Spinal cord (tissue), 10 donors: ENCODE measurements at places on chromosomes 13 and 19. TPM values are rescaled to one million over a fixed set of nuclear protein-coding genes. Genes with fewer than 3 reads are reported as not detected.

DNA sequence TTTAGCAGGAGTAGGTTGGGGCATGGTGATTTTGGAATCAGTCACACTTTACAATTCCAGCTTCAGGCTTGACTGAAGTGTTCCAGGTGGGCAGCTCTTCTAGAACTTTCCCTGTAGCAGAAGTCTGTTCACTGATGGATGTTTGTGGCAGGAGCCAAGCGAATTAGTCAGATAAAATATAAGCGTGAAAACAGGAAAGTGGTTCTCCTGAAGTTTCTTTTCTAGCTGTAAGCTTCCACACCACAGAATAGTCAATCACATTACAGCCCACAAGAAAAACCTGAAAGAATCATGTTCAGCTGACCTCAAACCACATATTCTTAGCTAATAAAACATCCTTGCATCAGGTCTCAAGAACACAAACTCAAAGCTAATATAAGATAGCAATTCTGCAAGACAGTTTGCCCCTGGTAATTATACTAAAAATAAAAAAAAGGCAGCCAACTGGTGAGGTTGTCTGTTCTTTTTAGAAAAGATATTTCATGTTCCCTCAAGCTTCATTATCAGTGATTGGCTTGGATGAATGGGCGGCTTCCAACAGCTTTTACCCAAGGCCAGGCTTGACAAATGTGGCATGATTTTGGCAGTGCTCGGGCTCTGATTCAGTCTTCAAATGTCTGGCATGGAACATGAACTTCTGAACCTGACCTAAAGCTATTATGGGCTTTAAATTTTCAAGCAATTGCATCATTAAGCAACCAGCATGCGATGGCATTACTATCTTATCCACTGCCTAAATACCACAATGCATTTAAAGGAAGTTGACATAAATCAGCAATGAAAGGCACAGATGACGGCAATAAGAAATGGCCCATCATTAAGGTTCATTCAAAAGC lies 136.8 kb downstream of the DCLK1 start:
- H3K4me3 ChIP-seq, result no peak overlapping the region
- DNase-seq, result peak; percentile 49
- H3K4me1 ChIP-seq, result no peaks in the 10 kb centered on the region
- no peaks in the 10 kb centered on the region for H3K27me3 ChIP-seq
- H3K36me3 ChIP-seq, result no peaks in the 10 kb centered on the region

DNA sequence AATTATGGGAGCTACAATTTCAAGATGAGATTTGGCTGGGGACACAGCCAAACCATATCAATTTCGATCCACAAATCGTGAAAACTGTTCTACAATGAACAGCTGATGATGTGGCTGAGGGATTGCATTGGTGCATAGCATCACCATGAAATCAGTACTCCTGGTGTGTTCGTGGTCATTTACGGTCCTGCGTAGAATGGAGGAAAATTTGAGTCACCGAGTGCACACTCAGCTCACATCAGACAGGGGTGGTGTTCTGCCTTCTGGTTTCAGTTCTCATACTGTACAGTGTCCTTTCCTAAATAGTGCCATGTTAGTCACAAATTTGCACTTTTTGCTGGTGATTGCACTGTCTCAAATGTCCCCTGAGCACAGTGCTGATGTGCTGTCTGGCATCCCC lies 39.2 kb downstream of the MYH14 start:
- H3K27ac ChIP-seq, result no peak overlapping the region
- H3K4me1 ChIP-seq, result no peaks in the 10 kb centered on the region
- no peak overlapping the region for H3K4me3 ChIP-seq
- H3K36me3 ChIP-seq, result peaks cover 22% of the 10 kb centered on the region
- H3K27me3 ChIP-seq, result no peaks in the 10 kb centered on the region
- DNase-seq, result no peak

DNA sequence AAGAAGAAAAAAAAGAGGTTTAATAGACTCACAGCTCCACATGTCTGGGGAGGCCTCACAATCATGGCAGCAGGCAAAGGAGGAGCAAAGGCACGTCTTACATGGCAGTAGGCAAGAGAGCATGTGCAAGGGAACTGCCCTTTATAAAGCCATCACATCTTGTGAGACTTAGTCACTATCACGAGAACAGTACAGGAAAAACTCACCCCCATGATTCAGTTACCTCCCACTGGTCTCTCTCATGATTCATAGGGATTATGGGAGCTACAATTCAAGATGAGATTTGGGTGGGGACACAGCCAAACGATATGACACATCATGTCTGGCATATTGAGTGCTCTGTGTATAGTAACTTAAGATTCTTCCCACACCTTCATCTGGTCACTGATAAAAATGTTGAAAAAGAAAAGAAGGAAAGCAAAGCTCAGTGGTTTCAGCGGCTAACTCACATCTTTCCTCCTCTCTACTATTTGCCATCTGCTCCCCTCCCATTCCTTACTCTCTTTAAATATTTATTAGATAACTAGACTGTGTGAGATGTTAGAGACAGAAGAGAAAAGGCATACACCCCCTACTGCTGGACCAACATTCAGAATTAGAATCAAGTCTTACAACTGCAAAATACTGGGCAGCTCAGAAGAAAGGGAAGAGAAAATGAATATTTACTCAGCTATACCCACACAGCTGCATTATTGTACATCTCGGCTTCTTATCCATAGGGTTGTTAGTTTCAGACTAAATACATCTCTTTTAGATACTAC lies 60.1 kb upstream of the AKAP11 start:
- no peaks in the 10 kb centered on the region for H3K27me3 ChIP-seq
- no peaks in the 10 kb centered on the region for H3K36me3 ChIP-seq
- H3K4me3 ChIP-seq, result no peak overlapping the region
- H3K4me1 ChIP-seq, result no peaks in the 10 kb centered on the region
- DNase-seq, result no peak

Gene KLK15
- not detected for total RNA-seq

DNA sequence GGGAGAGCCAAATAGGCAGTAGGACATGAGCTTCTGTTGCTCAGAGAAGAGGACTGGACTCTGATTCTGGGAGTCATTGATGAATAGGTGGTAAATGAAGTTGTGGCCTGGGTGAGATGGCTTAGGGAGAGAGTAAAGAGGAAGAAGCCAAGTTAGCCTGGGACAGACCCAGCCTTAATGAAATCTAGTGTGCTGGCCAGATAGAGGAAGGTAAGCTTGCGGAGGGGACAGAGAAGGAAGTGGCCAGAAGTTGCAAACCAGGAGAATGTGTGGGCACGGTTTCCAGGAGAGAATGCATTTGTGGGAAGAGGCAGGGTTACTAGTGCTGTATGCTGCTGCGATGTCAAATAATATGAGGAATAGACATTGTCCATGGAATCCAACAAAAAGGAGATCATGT lies 83.3 kb upstream of the OLFM4 start:
- H3K4me3 ChIP-seq, result no peak overlapping the region
- H3K27ac ChIP-seq, result no peak overlapping the region
- H3K4me1 ChIP-seq, result peaks cover 15% of the 10 kb centered on the region
- DNase-seq, result no peak

Gene KDELR1
- 86.8 TPM for total RNA-seq

Gene PRSS57
- 0.33 TPM for total RNA-seq

DNA sequence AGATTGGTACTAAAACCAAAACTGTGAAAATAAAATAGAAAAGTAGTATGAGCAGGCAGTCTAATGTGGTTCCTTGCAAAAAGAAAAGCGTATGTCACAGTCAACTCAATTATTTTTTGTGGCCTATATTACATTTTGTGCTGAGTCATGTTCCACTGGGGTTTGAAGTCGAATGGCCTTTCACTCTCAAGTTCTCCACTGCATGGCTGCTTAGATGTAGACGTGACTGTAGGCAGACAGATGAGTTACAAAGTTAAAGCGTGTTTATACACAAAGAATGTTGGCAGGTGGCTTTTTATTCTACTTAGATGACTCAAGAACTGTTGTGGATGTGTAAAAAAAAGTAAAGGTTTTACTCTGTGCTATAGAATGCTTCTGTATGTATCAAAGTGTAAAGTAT lies 133.9 kb downstream of the SLITRK6 start:
- no peak overlapping the region for H3K27ac ChIP-seq
- no peaks in the 10 kb centered on the region for H3K4me1 ChIP-seq
- H3K4me3 ChIP-seq, result no peak overlapping the region
- no peaks in the 10 kb centered on the region for H3K27me3 ChIP-seq
- DNase-seq, result peak; percentile 5

GRCh38 chr13:72567566-72567965 lies 159.9 kb downstream of the MZT1 start:
- DNase-seq, result no peak
- no peaks in the 10 kb centered on the region for H3K36me3 ChIP-seq
- H3K27ac ChIP-seq, result no peak overlapping the region
- no peaks in the 10 kb centered on the region for H3K4me1 ChIP-seq

- no peak overlapping the region for H3K4me3 ChIP-seq
- H3K4me1 ChIP-seq, result peaks cover 3% of the 10 kb centered on the region
- DNase-seq, result no peak
These were observed 34.9 kb downstream of the STARD13 start for GRCh38 chr13:33250609-33251008.

DNA sequence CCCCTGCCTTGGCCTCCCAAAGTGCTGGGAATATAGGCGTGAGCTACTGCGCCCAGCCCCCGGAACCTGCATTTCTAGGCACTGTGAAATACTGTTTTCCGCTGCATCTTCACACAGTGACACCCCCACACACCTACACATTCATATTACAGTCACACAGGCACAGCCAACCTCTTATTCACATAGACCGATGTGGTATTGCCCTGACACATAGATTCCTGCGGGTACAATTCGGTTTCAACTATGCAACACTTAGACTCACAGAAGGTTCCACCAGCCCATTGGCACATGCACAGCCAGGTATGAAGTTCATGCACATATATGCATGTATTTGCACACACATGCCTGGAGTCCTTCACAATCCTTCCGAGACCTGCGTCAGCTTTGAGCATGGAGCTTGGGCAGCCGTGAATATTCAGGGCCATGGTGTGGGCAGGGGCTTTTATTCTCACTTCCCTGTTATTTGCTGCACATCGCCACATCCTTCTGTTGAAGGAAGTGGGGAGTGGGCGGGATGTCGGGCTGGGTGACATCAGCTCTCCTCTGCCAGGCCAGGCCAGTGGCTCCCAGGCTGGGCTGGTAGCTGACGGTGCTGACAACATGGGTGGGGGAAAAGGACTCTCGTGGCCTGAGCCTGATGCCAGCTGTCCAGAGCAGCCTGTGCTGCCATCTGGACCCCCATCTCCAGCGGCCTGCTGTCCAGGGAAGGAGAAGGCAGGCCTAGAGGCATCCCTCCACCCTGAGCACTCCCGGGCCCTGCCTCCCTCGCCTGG lies 5.4 kb upstream of the CDC37 start:
- no peak overlapping the region for H3K4me3 ChIP-seq
- H3K4me1 ChIP-seq, result peaks cover 21% of the 10 kb centered on the region
- peaks cover 4% of the 10 kb centered on the region for H3K36me3 ChIP-seq
- DNase-seq, result no peak
- H3K27ac ChIP-seq, result no peak overlapping the region

DNA sequence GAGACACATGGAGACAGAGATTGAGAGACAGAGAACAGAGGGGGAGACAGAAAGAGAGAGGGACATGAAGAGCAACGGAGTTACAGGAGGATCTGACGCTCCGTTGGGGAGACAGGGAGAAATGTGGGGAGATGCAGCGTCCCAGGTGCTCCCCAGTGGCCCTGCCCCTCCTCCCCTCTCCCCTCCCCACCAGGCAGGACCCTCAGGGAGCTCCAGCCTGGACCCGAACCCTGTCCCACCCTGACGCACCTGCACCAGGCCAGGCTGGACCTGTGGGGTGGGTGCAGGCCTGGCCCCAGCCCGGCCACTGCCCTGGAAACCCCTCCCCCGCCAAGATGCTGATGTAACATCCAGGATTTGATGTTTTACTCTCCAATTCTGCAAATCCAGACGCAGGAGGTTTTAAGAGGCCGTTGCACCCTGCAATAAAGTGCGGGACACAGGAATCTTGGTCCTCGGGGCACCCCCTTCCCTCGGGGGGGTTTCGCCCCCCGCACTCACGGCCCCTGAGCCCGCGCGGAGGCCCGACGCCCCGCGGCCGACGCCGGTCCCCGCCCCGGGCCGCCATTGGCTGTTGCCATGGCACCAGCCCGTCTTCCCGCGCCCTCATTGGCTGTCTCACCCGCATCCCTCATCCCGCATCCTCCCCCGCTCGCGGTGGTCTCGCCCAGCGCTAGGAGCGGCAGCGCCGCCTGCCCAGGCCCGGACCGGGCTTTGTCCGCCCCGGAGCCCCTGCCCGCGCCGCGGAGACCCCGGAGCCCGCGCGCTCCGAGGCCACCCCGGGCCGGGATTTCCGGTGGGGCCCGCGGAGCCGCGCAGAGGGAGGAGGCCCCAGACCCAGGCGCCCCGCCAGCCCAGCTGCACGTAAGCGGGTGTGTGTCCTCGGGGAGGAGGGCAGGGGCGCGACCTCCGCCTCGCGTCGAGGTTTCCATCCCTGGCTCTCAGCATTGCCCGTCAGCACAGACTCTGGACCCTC lies at the start of gene APC2:
Gene APC2, plus strand, starts transcription at position 655 of the 976 bp plus-strand sequence. CDS start 2,881 bp downstream, outside the sequence.
- peak; percentile 86 for DNase-seq
- peaks cover 89% of the 10 kb centered on the region for H3K4me1 ChIP-seq
- H3K36me3 ChIP-seq, result peaks cover 34% of the 10 kb centered on the region
- peak within 1 kb of the TSS; percentile 94 for H3K27ac ChIP-seq
- peak within 1 kb of the TSS; percentile 58 for H3K4me3 ChIP-seq
- H3K27me3 ChIP-seq, result no peaks in the 10 kb centered on the region

- no peak overlapping the region for H3K4me3 ChIP-seq
- no peaks in the 10 kb centered on the region for H3K27me3 ChIP-seq
- H3K36me3 ChIP-seq, result no peaks in the 10 kb centered on the region
- peaks cover 4% of the 10 kb centered on the region for H3K4me1 ChIP-seq
These were observed 224.4 kb upstream of the HTR2A start for GRCh38 chr13:47121092-47121763.

Gene FUT2
- not detected for total RNA-seq

Gene OR7D2
- total RNA-seq, result not detected

Gene FXYD7
- total RNA-seq, result 34.3 TPM

DNA sequence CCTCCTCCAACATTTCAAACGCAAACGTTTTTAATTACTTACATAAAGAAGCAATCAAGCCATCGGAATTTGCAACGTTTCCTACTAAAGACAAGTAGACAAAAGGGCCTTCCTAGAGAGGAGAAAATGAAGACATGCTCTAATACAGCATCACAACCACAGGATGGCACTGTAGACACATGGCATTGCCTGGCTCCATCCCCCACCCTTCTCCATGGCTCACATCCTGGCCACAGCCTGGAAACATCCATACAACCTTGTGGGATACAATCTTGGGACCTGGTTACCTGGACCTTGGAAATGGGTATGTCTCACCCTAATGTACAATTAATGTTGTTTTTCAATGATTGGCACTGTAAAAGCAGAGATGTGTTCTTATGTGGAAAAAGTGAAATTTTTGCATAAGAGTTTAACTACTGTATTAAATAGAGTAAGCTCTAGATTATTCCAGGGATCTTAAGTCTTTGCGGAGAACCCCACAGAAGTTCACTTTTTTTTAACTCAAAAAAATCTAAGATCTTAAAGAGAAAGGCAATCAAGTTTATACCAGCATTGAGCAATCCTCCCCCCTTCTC lies 21.5 kb downstream of the EBPL start:
- no peak overlapping the region for H3K4me3 ChIP-seq
- H3K4me1 ChIP-seq, result peaks cover 3% of the 10 kb centered on the region
- DNase-seq, result peak; percentile 94
- H3K27me3 ChIP-seq, result no peaks in the 10 kb centered on the region

Gene MBD3L3
- total RNA-seq, result not detected

Gene LILRB4
- total RNA-seq, result 4.9 TPM

GRCh38 chr13:51721496-51721895 lies 82.5 kb downstream of the DHRS12 start:
- no peak overlapping the region for H3K27ac ChIP-seq
- no peak overlapping the region for H3K4me3 ChIP-seq
- no peaks in the 10 kb centered on the region for H3K36me3 ChIP-seq

Gene CRLF1
- total RNA-seq, result 13.8 TPM
